Amniotic stem cell (primary cell): ENCODE measurements at places on chromosomes 13 and 19.

GRCh38 chr13:46164661-46165060 lies 17.3 kb downstream of the LCP1 start:
- DNase-seq, result no peak

GRCh38 chr13:28564030-28564429 lies 69.1 kb upstream of the FLT1 start:
- DNase-seq, result no peak

- no peak for DNase-seq
Measured at GRCh38 chr19:58562122-58563033, 4.0 kb upstream of the UBE2M start.

GRCh38 chr19:55447421-55448174 lies 4.5 kb upstream of the SHISA7 start:
- DNase-seq, result no peak

- no peak for DNase-seq
Measured at GRCh38 chr13:36834299-36834698, 15.3 kb downstream of the RFXAP start.

GRCh38 chr13:66778461-66778860 lies 451.7 kb downstream of the PCDH9 start:
- no peak for DNase-seq

DNA sequence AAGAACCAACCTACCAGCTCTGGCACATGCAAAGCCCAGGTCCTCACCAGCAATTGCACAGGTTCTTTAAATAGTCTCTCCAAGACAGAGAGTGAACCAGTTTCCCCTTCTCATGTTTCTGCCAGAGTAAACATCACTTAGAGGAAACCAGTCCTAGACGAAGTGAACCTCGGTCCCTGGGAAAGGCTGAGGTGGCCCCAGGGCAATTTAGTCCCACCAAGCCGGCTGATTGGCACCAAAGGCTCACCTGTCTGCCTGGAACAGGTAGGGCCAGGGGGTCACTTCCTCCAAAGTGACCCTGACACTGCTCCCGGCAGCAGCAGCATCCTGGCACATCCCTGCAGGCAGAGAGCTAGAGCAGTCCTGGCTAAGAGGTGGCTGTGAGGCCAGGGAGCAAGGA lies 122.9 kb upstream of the ZNF507 start:
- no peak for DNase-seq
